Frontal cortex (tissue), 4 donors: ENCODE measurements at places on chromosomes 7 and 10. TPM values are rescaled to one million over a fixed set of nuclear protein-coding genes. Genes with fewer than 3 reads are reported as not detected.

- no peak for DNase-seq
Observed at GRCh38 chr7:51374936-51375335, 58.3 kb upstream of the COBL start.

DNA sequence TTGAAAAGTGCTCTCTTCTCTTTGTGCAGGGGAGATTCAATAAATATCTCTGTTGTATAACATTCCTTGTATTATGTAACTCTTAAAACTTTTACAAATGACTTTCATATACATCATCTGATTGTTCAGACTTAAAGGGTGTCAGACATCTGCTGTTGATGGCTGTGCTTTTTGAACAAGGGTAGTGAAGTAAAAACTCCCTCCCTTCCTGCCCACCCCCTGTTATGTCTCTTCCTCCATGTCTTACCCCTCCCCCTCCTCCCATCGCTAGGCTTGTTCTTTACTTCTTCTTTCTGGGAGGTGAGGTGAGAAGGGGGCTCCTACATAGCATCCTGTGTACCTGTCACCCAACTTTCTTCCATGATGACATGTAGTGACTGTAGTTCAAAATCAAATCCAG, 23.4 kb upstream of the ABCB4 start:
- no peak for DNase-seq

DNA sequence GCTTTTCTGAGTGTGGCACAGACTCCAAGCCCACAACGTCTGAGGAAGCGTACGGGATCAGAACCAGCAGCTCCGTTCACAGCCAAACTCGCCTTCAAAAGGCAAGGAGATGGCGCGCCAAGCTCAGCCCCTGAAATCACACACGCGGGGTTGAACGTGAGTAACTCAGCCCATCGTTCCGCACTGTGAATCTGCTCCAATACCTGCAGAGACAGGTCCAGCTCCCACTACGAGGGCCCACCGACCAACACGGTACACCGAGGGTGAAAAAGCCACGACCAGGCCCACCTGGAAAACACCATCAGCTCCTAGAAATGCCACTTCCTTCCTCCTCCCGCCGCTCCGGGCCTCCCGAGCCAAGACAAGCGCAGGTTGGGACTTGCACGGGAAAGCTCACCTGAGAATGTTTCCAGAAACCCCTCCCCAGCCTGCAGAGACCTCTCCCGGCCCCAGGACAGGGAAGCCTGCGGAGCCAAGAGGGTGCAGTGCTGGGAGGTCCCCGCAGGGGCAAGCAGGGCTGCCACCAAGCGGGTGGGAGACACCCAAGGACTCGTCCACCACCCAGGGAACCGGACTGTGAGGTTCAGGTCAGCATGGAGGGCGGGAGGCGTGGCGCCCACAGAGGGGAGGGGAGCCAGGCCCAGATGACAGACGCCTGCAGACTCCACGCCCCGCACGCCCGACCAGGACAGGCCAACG, 93.9 kb upstream of the PDGFA start:
- DNase-seq, result no peak

Gene TRIM56
- 0.82 TPM for total RNA-seq

GRCh38 chr7:128037880-128038619, 6.8 kb upstream of the LRRC4 start:
- DNase-seq, result no peak

DNA sequence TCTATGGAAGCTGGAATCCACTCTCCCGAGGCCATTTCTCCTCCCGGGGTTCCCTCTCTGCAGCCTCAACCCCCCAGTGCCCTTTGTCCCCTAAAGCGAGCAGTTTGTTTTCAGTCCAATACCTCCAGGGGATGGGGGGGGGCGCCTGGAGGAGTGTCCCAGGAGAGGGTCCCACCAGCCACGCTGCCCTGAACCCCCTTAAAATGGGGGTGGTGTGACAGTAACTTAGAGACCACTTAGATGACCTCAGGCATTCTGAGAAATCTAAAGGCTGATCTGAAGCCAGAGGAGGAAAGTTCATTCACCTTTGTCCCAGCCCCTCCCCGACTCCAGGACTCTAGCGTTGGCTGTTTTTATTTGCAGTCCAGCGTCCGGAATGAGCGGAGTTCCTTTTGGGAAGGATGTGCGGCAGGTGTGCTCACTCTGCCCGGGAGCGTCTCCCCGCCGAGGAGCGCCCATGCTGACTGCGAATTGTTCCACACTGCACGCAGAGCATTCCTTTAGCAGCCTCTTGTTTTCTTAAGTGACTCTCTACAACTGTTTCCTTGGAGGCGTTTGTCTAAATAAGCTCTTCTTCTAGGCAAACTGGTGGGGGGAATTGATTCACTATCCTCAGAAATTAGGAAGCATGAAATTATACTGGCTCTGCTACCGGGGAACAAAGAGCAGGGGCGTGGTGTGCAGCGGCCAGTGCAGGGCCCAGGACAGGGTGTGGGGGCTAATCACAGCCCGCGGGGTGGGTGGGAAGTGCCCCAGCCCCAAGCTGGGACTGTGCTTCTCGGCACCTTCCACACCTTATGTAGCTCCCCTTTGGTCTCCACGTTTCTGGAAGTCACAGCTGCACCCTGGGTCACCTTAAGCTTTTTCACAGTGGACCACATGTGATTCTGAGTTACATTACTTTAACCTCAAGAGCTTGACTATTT, 46.3 kb downstream of the SYPL1 start:
- no peak for DNase-seq

- DNase-seq, result no peak
Observed at GRCh38 chr10:13719425-13719824, 132.7 kb downstream of the PRPF18 start.

GRCh38 chr10:44635176-44635575, 250.3 kb upstream of the CXCL12 start:
- DNase-seq, result no peak

Gene NACAD
- total RNA-seq, result 4.9 TPM

DNA sequence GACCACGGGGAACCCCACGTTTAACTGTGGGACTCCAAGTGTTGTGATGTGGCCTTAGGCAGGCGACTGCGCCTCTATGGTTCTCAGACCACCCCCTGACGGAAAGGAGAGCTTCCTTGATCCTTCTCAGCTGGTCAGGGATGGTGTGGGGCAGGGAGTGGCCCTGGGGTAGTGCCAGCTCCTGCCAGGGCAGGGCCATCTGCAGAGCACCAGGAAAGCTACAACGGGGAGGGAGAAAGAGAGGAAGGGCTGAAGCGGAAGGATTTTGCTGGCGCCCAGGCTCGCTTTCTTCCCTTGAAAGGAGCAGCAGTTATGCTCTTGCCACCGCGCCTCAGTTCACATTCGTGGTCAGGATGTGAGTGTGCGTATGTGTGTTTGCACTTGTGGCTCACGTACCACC, 74.9 kb upstream of the PCBD1 start:
- no peak for DNase-seq

DNA sequence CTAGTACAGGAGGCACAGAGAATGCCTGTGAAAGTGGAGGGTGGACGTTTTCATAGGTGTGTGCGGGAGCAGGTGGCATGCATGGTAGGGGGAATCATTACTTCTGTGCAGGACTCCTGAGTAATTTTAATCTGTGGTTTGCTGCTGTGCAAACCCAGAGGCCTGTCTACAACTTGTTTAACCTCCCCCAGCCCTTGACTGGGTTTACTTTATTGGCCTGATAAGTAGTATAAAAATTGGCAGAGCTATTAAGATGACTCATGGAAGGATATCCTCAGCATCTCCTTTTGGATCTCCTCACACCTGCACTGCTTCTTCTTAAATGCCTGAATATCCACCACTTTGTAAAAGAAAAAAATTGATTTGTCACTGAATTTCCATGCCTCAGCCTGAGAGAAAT, 104.8 kb downstream of the AUTS2 start:
- no peak for DNase-seq

- DNase-seq, result no peak
Observed at GRCh38 chr10:4586776-4587175, 239.2 kb upstream of the AKR1E2 start.
